MV-4-11 (cell line): ENCODE measurements at places on chromosomes 3 and 15.

- DNase-seq = no peak
These were observed 31.8 kb downstream of the INTS14 start for GRCh38 chr15:65578904-65579728.

DNA sequence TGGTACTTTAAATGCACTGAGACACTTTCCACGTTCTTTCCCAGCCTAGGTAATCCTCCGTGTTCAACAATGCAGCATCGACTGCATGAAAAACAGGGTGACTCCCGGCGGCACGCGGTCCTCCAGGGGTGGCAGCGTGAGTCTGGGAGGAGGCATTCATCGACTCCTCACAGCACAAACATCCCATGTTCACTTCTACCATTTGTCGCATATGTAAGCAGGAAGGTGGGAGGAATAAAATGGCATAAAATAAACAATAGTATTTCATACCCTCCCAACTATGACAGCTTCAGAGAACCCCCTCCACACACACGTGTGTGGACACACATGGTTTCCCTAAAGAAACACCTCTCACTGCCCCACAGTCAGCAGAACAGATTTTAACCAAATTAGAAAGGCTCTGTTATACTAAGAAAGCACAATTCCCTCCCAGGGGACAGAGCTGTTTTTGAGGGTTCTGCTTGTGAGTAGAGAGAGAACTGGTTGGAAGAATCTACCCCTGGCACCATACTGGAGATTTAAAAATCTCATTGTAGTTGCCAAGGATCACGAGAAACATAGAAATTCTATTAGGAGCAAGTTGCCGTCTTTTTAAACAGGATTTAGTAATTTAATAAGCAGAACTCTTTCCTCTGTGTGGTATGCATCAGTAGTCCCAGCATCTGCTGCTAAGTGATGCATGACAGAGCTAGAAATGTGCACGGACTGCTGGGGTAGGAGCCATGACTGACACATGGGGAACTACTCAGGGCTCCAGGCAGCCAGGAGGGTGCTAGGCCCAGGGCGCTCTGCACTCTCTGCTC, 6.0 kb downstream of the FAM43A start:
- DNase-seq = no peak

- no peak for DNase-seq
These were observed 96.5 kb upstream of the PIAS1 start for GRCh38 chr15:67957435-67958132.

DNA sequence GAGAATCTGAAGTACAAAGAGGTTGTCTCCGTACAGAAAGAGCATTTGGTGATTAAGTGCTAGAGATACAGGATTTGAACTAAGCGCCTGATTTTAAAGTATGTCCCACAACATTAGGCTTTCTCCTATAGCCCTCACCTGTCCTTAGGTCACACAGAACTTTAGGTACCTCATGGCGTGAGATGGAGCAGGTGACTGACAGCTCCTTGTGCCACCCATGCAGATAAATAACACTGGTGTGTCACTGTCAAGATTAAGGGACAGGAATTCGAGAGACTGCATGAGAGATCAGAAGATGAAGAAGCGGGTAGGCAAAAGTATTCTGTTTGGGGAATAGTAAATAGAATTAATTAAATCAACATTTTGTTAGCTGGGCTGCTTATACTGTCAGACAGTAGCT, 1.1 kb downstream of the BLM start:
- no peak for DNase-seq

- no peak for DNase-seq
These were observed 58.5 kb downstream of the PIK3R4 start for GRCh38 chr3:130688015-130688688.

- peak; percentile 27 for DNase-seq
These were observed 45.1 kb downstream of the SGO1 start for GRCh38 chr3:20140881-20141280.

GRCh38 chr3:72414481-72415016, 433.7 kb downstream of the SHQ1 start:
- no peak for DNase-seq

GRCh38 chr3:31092748-31093589, 198.5 kb upstream of the GADL1 start:
- no peak for DNase-seq

- DNase-seq = peak; percentile 82
These were observed 122.0 kb upstream of the MELTF start for GRCh38 chr3:197151580-197151979.

GRCh38 chr3:34279901-34280300, 481.5 kb downstream of the PDCD6IP start:
- no peak for DNase-seq
